ENCODE measurements at places on chromosomes 7 and 10.

- no peak for DNase-seq
Measured at GRCh38 chr7:17121671-17122070, 176.8 kb upstream of the AHR start.

DNA sequence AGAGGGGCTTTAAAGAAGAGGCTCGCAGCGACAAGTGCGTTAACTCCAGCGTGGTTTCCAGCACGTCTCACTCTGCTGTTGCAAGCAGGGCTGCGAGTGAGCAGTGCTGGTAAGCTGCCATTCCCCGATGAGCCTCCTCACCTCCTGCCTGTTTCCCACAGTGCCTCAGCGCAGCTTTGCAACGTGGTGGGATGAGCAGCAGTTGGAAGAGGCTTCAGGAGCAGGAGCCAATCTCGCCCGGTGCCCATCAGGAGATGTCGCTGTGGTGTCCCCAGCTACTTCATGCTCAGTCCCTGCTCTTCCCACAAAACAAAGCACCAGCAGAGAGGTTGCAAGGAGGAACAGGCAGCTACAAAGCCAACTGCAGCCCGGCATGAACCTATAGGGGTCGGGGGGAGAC lies 2.4 kb upstream of the ADARB2 start:
- no peak for DNase-seq

DNA sequence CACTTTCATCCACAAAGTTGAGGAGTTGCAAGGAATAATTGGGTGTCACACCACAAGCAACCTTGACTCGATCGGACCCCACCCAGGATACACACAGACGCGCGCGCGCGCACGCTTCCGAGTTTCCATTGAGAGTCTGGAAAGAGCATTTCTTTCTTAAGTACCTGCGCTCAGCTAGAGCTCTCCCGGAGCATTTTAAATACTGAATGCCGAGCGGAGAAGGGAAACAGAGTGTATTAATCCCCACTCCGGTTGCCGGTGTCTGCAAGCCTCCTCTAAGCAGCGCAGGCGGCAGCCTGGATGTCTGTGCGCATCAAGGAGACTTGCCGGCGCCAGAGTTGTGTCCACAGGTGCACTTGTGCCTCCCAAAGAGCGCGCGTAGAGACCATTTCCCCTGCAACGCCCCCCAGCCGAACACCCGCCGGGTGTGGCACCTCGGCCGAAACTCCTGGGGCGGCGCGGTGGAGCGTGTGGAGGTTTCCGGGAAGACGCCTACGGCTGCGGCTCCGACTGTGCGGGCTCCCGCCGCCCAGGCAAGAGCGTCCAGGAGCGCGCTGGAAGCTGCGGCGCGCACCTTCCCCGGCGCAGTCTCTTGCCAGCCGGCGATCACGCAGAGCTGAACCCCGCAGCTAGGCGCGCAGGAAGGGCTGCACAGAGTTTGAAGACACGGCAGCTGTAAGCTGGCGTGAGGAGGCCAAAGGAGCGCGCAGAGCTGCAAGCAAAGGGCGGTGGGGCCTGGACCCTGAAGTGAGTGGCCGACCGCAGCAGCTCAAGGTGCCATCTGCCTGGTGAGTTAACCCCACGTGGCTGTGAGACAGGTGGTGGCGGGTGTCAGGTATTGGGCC lies 1.1 kb upstream of the FEZF1 start:
- no peak for DNase-seq

- DNase-seq, result no peak
Measured at GRCh38 chr7:27940341-27940740, 200.4 kb downstream of the TAX1BP1 start.

DNA sequence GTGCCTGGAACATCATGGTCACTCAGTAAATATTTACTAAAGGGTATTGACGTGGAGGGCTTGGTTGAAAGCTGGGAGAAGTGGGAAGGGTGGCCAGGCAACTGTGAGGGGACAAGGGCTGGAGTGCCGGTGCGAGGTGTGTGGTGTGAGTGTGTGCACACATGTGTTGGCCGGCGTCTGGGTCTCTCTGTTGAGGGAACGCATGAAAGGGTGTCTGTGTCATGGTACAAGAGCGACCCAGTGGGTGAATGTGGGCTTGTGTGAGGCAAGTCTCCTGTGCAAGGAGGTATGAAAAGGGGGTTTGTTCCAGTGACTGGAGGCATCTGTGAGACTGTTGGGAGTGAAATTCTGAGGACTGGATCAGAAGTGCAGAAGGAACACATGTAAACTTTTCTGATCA lies 29.4 kb upstream of the UCMA start:
- DNase-seq, result no peak

- DNase-seq, result no peak
Measured at GRCh38 chr7:1569016-1569415, 816 bp downstream of the PSMG3 start.

GRCh38 chr7:1679326-1679965 lies 9.4 kb downstream of the ELFN1 start:
- no peak for DNase-seq

DNA sequence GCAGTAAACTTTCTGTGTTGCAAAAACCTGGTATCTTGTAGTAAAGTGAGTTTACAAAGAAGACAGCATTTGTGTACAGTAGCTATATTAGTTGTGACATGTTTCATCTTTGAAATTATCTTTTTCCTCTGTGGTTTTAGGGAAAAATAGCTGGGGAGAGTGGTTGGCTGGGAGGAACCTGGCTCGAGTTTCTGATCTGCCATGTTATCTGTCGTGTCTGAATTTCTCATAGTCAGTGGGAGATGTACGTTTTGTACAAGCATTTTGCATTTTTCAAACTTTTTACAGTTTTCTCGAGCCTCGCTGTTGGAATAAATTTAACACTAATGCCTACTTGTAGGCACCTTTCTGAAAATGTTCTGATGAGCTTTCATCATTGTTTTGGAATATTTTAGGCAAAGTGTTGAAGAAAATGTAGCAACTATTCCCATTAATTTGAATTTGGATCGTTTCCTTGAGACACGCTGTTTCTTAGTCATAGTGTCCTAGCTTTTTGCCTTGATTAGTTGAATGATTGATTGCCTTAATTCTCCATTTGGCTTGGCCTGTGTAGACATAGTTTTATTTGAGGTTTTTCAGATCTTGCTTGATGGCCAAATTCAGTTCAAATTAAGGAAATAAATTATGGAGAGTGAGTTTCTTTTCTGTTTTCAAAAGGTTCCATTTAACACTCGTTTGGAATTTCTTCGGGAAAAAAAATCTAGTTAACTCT lies 65.1 kb downstream of the CAMK1D start:
- DNase-seq, result no peak

GRCh38 chr7:139829025-139829774 lies at the start of gene TBXAS1:
TBXAS1 (plus strand) TSS chr7:139829264; CDS start chr7:139829391, 127 bp downstream.
- DNase-seq, result peak; percentile 14

DNA sequence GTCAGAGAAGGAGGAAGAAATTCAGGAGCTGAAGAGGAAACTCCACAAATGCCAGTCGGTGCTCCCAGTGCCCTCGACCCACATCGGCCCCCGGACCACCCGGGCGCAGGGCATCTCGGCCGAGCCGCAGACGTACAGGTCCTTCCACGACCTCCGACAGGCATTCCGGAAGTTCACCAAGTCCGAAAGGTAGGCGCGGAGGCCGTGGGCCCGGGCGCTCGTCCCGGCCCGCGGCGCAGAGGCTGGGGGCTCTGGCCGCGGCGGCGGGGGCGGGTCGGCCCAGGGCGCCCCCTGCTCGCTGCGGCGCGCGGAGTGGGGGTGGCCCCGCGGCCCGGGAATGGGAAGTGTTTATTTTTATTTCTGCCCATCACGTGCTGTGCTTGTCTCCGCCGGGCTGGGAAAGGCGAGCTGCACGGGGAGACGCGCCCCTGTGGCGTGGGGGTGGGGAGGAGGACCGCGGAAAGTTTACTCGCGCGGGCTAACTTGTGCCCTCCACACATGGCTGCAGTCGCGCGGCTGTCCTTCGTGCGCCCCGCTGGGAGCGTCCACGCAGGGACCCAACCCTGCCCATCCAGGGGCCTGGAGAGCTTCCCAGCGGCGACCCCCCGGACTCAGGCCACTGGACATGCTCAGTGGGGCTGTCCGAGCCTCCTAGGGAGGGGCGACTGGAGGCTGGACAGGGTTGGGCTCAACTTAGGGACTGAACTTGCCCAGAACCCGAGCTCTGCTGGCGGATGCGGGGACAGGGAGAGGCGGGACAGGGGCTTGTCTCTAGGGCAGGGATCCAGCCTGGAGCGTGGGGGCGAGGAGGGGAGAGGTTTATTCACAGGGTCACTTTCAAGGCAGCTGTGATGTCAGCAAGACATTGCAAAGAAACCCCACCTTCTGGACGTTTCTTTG lies 82.6 kb upstream of the PRKG1 start:
- DNase-seq, result no peak

DNA sequence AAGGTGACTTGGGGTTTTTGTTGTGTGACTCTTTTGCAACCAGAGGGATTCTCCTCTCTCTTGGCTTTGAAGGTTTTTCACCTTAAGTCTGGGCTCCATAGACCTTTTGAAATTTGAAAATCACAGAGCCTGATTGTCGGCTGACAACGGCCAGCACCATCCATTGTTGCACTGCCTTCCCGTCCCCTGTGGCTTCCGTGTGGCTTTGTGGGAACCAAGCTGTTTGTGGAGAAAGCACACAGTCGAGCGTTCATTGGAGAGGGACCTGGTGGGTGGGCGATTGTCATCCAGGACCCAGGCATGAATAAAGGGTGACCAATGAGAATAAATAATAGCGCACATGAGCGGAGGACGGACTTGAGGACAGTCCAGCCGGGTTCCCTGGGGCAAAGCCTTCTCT lies 7.4 kb upstream of the RAMP3 start:
- no peak for DNase-seq

GRCh38 chr10:1413823-1414222 lies 323.5 kb downstream of the ADARB2 start:
- DNase-seq, result no peak

GRCh38 chr10:61904733-61905725 lies 3.5 kb downstream of the ARID5B start:
- peak; percentile 39 for DNase-seq

DNA sequence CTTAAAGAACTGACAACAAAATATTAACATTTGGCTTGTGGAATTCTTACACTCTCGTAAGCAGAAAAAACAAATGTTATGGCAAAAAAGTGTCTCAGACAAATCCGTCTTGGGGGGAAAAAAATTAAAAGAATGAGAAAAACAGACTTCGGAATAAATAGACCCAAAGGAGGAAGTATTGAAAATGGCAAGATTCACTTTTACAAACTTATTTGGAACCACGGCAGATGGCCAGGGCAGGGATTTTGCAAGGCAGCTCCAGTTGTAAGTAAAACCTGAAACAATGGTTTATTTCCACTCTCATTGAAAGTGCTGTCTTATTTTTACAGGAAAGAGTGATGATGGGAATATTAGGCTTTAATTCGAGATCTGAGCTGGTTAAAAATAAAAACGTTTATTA lies 1.5 kb upstream of the ZNF438 start:
- no peak for DNase-seq

DNA sequence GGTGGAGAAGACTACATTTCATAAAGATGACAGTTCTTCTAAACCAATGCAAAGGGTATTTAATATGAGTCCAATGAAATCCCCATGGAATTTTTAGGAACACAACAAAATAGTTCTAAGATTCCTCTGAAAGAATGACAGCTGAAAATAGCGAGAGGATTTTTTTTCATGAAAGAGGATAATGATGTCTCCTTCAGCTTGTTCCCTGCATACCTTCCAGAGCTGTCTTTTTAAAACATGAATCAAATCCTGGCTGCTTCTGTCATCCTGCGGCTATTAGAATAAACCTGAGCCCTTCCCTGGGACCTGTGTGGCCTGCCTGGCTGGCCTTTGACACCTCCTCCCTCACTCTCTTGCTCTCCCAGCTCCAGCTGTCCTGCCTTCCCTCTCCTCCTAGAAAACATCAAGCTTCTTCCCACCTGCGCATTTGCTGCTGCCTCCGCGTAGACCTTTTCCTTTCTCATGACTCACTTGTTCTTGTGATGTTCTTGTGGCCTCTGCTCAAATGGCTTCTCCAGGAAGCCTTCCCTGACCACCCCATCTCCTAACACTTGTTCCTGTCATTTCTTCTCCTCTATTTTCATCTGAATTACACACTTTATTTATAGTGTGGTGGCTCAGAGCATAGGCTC lies 57.4 kb downstream of the EEPD1 start:
- no peak for DNase-seq

DNA sequence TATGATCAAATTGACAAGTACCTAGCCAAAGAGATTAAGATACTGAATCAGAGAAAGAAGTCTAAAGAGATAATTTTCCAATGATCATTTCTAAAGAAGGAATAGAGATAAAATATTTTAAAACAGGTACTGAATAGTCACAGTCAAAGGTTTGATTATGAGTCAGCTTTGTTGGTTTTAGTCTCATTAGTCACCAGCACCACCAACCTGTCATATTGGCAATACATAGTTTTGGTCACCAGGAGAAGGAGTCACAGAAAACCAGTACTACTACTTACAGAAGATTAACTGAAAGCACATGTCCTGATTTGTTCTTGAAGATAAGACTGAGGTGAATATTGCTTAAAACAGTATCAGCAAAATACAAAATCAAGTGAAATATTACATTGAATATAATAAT lies 34.6 kb downstream of the ZEB1 start:
- DNase-seq, result no peak

DNA sequence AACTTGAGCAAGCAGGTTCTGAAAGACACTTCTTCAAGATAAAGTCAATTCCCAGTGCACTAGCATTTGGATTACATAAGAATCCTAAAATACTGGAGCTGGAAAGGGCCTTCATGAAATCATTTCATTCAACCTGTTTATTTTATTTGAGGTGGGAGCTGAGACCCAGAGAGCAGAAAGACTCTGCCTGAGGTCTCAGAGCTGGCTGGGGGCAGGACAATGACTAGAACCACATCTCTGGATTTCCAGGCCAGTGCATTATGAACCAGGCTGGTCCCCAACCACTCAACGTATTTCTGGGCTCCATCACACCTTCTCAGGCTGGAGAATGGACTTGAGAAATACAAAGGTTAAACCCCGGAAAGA lies 8.4 kb downstream of the ANXA11 start:
- DNase-seq, result no peak

DNA sequence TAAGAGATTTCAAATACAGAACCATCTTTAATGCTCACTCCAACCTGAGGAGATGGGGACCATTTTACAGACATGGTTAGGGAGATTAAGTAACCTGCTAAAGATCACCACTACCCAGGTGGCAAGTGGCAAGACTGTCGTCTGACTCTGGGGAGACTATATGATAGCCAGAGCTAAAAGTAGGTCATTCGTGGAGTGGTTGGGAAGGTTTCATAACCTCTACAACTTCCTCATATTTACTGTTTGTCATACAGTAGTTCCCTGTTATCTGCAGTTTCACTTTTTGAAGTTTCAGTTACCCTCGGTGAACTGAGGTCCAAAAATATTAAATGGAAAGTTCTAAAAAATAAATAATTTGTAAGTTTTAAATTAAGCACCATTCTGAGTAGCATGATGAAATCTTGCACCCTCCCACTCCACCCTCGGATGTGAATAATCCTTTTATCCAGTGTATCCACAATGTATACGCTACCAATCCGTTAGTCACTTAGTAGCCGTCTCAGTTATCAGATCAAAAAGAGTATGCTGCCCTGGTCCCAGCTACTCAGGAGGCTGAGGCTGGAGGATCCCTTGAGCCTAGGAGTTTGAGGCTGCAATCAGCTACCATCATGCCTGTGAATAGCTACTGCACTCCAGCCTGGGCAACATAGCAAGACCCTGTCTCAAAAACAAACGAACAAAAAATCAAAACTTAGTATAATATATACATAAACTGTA lies 14.9 kb upstream of the LGI1 start:
- DNase-seq, result no peak
